ENCODE measurements at places on chromosomes 3 and 15.

GRCh38 chr3:133376810-133377209 lies 23.0 kb upstream of the BFSP2 start:
- no peak for DNase-seq

- DNase-seq, result no peak
These were observed 17.0 kb downstream of the DTWD1 start for GRCh38 chr15:49637857-49638256.

- DNase-seq, result no peak
These were observed 213.9 kb upstream of the PFN2 start for GRCh38 chr3:150184426-150185071.

- no peak for DNase-seq
These were observed 22.3 kb upstream of the C2CD4B start for GRCh38 chr15:62187425-62187824.

- peak; percentile 74 for DNase-seq
These were observed 369.8 kb downstream of the SV2B start for GRCh38 chr15:91469632-91470567.

- DNase-seq, result no peak
These were observed 90.4 kb downstream of the ISL2 start for GRCh38 chr15:76426941-76427340.

- DNase-seq, result no peak
These were observed 3.7 kb downstream of the CHRNA3 start for GRCh38 chr15:78617076-78617475.

DNA sequence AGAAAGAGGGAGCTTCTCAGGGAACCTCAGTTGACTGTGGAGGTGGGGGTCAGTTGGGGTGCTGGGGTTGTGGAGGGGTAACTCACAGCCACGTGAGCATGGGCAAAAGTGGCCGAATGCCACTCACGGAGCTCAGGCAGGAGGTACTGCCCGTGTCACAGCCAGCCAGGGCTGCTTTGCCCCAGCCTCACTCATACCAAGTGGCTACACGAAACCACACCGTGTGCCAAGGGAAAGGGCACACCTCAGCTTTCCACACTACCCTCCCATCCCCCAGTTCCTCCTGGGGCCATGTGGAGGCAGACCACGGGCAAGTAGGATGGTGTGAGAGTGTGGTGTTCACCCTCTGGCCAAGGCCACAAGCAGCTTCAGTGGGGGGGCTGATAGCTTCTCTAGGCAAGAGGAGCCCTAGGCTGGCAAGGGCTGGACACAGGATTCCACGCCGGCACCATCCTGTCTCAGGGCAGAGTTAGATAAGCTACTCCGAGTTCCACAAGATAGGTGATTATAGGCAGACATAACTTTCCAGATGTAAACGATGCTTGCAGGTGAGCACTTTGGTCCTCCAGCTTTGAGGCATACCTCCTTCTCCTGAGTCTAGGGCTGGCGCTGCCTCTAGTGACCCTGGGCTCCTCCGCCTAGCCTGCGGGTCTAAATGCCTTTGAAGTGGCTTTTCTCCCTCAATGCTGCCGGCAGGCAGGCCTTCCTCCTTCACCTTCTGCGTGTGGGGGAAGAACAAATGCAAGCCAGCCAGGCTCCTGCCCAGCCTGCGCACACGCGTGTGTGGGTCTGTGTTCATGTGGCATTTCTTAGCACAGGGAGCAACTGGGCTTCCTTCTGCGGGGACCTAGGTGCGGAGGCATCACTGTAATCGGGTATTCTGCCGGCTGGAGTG lies 25.0 kb downstream of the RGMA start:
- no peak for DNase-seq

- no peak for DNase-seq
These were observed 161.1 kb upstream of the TOPAZ1 start for GRCh38 chr3:44080474-44081072.

GRCh38 chr3:153958635-153959595 lies 162.3 kb upstream of the ARHGEF26 start:
- DNase-seq, result no peak

DNA sequence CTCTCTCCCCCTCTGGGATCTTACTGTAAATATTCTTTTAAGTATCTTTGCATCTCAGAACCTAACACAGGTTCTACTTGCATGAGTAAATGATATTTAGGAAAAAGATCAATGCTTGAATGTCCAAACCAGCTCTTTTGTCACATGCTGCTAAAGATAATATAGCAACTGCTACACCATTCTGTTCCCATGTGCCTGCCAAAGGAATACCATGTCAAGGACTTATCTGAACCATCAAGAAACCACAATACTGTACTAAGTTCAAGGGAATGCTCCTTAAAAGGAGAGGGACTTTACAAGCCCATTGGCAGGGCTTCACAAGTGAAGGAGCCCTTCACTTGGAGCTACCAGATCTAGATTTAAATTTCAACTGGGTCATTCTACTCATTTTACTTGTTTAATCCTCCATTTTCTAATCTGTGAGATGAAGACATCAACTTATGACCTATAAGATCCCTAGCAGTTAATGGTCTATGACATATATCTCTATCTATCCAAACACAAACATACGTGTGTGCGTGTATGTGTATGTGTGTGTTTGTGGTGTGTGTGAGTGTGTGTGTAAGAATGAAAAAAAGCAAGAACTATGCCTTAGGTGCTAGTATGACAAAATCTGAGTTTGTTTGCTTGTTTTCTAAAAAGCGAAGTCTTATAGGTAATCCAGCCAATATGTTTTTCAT lies 13.0 kb upstream of the SEC62 start:
- no peak for DNase-seq

GRCh38 chr3:12135029-12135657 lies 23.6 kb downstream of the TIMP4 start:
- DNase-seq, result peak; percentile 93

- no peak for DNase-seq
These were observed 13.6 kb downstream of the CALML4 start for GRCh38 chr15:68191555-68191954.

GRCh38 chr15:50380089-50380488 lies 25.1 kb upstream of the GABPB1 start:
- DNase-seq, result no peak

GRCh38 chr3:37224879-37225278 lies 50.5 kb upstream of the LRRFIP2 start:
- no peak for DNase-seq

DNA sequence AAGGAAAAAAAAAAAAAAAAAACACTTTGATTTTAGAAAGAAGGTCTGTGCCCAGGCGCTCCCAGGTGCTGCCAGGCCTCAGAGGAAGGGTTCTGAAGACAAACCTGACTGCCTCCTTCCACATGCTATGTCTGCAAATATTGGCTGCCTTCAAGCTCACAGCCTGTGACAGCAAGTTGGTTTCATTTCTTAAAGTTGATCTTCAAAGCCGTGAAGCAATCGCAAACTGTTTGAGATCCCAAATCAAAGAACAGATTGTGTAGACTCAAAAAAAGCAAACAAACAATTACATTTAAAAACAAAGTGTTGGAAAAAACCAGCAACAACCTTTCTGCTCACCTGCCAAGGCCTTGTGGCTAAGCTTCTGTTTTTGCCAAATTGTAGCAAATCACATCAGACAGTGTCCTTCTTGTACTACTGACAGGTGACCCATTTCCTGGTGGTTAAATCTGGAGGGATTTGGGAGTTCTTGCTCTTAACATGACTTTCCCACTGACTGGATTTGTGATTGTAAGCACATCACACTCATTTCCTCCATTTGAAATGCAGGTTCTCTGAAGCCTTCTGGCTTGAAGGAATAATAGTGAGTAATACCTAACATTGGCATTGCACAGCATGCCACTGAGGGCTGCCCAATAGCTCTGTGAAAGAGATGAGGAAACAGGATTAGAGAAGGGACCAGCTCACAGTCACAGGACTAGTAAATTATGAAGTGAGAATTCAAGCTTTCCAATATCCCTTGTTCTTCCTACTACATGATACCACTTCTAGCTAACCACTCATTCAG lies 502.4 kb downstream of the LPP start:
- no peak for DNase-seq

- DNase-seq, result no peak
These were observed 17.7 kb downstream of the FRMD4B start for GRCh38 chr3:69368129-69368741.

DNA sequence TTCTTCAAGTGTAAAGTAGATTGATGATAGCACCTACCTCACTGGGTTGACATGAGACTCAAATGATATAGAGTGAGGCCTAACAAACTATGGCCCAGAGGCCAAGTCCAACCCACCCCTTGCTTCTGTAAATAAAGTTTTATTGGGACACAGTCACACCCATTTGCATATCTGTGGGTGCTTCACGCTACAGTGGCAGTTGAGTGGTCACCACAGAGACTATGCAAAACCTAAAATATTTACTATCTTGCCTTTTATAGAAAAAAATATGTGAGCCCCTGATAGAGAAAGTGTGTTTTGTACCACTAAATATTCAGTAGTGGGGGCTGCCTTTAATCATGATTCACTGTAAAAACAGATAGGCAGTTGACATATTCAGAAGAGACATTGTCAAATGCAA lies 38.0 kb downstream of the ACAN start:
- no peak for DNase-seq
